ENCODE measurements at places on chromosomes 12 and 14.

- no peak for DNase-seq
Observed at GRCh38 chr12:53625373-53625945, 723 bp downstream of the ATF7 start.

- DNase-seq, result no peak
Observed at GRCh38 chr12:105803292-105803691, 335.5 kb downstream of the NUAK1 start.

DNA sequence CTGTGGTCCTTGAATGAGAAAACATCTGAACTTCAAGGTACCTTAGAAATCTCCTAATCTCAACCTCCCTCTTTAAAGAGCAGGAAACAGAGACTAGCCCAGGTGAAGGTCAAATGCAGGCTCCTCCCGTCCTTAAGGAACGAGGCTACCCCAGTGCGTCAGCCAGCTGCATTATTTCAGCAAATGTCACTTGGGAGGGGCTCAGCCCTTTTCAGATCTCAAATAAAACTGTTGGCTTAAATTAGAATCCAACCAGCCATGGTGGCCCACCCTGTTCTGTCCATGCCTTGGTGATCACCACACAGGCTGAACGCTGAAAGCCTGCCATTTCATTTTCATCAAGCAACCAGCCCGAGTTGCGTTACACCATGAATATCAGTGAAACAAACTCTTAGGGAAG lies 7.0 kb downstream of the SYNE3 start:
- DNase-seq, result no peak

DNA sequence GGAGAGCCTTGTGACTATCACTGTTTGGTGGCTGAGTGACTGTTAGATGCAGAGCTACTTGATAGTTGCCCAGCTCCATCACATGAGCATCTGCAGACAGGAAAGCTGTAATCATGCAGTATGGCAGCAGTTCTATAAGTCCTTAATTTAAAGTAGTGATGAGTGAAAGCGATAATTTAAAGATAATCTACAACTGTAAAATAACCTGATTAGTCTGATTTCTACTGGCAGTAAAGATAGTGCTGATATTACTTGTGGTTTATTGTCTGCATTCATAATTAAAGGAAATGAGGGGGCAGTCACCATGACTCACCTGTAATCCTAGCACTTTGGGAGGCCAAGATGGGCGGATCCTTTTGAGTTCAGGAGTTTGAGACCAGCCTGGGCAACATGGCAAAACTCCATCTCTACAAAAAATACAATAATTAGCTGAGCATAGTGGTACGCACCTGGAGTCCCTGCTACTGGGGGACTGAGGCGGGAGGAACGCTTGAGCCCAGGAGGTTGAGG lies 41.2 kb upstream of the PLEKHD1 start:
- no peak for DNase-seq

GRCh38 chr14:42307239-42307825 lies 700.7 kb downstream of the LRFN5 start:
- no peak for DNase-seq

DNA sequence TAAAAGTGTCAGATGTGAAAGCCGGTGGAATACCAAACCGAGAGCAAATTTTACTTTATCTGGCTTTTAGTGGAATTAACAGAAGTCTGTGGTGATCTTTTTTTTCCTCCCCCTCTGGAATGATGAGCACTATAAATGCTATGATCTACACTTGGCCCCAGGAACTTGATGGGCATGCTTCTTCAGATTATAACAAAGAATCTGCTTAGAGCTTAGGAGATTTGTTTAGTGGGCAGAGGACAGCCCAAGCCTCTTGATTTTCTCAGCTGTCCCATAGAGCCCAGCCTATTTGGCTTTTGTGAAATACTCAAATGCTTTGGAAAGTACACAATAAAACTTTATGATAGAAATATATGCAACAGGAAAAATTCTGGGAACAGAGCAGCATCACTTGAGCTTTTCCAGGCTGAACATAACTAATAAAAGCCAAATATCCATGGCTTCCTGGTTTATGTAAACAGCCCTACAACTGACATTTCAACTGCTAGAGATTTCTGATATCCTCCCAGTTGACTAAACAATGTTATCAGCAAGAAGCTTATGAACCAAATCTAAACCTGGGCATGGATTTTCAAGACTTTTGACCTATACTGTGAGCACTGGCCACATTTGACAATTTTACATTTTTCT lies 149.6 kb downstream of the PLXNC1 start:
- DNase-seq, result no peak

- DNase-seq, result no peak
Observed at GRCh38 chr12:54162741-54163140, 26.0 kb downstream of the SMUG1 start.

- DNase-seq, result no peak
Observed at GRCh38 chr12:103391103-103391502, 104.7 kb downstream of the C12orf42 start.

GRCh38 chr12:123973552-123974341 lies 732 bp downstream of the ZNF664 start:
- DNase-seq, result no peak

DNA sequence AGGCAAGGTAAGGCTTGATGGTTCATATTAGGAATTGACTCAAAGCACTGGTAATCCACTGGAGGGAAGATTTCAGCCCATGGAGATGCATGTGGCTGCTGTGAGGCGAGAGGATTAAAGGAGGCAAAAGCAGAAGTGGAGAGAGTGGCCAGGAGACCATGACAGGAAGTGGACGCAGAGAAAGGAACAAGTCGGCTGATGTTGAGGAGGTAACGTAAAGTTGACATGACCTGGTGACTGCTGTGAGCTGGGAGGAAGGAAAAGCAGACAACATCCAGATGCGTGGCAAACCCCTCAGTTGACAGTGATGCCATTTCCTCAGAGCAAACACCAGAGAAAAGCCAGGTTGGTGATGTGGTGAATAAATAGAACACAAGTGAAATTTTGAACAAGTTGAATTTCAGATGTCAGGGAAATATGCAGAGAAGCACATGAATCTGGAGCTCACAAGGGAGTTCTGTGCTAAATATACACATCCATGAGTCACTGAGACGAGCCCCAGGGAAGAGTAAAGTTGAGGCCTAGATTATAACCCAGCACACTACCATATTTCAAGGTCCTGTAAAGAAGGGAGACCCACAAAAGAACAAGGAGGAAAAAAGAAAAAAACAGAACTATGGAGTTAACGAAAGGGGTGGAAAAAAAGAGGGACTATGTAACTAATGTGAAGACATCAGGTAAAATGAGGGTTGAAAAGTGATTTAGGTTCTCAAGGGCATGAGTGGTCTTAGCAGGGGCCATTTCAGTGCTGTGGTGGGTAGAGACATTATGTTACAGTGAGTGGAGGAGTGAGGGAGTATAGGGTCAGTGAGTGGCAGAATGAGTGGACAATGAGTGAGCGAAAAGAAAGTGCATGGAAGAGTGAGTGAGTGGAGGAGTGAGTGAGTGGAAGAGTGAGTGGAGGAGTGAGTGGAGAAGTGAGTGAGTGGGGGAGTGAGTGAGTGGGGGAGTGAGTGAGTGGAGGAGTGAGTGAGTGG lies 61.6 kb upstream of the GZMB start:
- peak; percentile 66 for DNase-seq

DNA sequence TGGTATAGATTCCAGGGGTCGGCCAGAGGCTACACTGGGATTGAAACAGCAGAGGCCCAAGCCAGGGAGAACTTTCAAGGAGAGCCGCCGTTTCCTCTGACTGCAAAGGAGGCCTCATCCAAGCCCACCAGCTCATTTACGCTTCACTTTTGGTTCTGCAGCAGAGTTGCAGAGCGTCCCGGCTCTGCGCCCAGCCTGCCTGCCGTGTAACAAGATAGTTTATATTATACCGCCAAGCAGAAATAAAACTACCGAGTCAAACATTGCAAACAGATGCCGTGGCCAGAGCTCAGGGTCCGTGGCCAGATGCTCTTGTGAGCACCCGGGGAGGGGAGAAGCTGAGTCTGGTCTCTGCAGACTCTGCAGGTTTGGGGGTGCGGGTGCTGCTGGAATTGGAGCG lies 60.7 kb upstream of the TBX3 start:
- no peak for DNase-seq

GRCh38 chr12:67764055-67764454 lies 115.5 kb downstream of the DYRK2 start:
- no peak for DNase-seq

Data from inflammatory macrophage treated with lipopolysaccharide for 4 hours (primary cell).